Stimulated activated effector memory CD8-positive, alpha-beta T cell treated with anti-CD3 and anti-CD28 coated beads, Interleukin-12 subunit alpha, Interleukin-12 subunit beta, amount 100 ng/mL, for 72 hours (primary cell): ENCODE measurements at places on chromosomes 12 and 14.

GRCh38 chr12:93198086-93198485 lies 179.6 kb upstream of the NUDT4 start:
- no peak for DNase-seq

DNA sequence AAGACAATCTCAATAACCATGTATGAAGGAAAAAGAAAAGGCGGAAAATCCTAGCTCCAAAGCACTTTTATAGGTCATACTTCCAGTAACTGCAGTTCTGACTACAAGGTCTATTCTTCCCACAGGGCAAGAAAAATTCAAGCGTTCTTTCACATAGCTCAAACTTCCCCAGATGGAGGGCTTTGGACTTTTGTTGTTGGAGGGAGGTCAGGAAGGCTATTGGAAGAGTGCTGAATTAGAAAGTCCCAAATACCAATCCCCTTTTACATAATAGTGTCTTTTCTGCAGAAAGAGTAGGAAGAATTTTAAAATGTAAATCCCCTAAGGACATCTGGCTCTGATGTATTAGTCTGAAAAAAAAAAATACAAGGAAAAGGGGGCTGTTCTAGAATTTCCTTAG lies 309.4 kb downstream of the MDGA2 start:
- DNase-seq, result no peak

- no peak for DNase-seq
Measured at GRCh38 chr12:102423462-102423861, 56.9 kb downstream of the IGF1 start.

GRCh38 chr14:105334383-105335230 lies 20.1 kb downstream of the PACS2 start:
- no peak for DNase-seq

GRCh38 chr12:123935956-123936355 lies 36.7 kb downstream of the CCDC92 start:
- no peak for DNase-seq

GRCh38 chr14:101733211-101733610 lies 28.3 kb upstream of the PPP2R5C start:
- no peak for DNase-seq

- DNase-seq, result no peak
Measured at GRCh38 chr14:23568021-23568599, 519 bp upstream of the AP1G2 start.
